Stimulated activated CD8-positive, alpha-beta memory T cell treated with anti-CD3 and anti-CD28 coated beads, Interleukin-2, amount 100 ng/mL, for 1 hour (primary cell): ENCODE measurements at places on chromosomes 2 and 18.

- no peak for DNase-seq
Observed at GRCh38 chr2:199989822-199990221, 34.4 kb downstream of the MAIP1 start.

DNA sequence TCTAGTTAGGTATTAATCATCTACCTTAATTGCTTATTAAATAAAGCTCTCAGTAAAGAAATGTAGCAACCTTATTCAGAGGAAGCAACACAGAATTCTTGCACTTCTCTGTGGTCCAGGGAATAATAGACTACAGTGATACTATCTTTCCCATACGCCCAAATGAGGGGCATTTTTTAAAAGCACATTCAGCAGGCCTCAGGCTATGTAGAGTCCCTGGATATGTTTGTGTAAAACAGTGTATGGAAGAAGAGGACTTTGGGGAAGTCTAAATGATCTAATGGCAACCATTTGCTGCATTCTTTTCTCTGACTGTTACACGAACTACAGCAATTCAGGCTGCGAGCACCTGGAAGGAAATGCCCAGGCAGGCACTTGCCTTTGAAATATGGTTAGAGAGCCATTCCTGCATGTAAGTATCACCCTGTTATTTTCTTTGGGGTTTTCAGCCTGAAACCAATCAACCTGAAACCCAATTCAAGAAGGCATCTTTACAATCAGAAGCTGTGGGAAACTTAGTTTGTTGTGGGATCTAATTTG is 1814.7 kb upstream of the CELF4 start:
- DNase-seq, result no peak

DNA sequence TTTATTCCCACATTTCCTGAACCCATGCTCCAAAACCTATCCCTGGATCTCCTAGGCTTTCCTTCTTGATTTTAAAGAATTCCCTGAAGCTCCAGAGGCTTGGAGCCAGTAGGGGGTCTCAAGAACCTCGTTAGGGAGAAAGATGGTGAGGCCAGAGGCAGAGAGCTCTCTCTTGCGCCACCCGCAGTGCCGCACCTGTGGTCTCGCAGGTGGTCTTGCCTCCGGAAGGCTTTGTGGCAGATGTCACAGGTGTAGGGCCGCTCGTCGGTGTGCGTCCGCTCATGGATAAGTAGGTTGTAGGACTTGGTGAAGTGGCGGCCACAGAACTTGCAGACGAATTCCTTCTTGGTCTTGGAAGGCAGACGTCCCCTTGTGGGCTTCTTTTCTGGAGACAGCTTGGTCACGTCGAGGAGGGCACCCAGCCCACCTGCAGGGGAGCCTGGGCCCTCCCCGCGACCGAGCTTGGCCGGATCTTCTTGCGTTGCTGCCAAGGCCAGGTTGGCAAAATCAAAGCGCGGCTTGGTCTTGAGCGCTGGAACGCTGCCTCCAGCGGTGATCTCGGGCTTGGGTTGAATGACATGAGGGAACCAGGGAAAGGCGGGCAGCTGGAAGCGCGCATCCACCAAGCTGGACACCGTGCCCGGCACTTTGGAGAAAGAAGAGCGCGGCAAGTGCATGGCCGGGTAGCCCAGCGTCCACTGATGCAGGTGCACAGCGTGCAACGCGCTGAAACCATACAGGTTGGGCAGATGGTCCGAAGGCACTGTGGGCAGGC is 5.3 kb downstream of the OSR1 start:
- no peak for DNase-seq

GRCh38 chr2:95328358-95329125 is 31.4 kb downstream of the KCNIP3 start:
- no peak for DNase-seq

DNA sequence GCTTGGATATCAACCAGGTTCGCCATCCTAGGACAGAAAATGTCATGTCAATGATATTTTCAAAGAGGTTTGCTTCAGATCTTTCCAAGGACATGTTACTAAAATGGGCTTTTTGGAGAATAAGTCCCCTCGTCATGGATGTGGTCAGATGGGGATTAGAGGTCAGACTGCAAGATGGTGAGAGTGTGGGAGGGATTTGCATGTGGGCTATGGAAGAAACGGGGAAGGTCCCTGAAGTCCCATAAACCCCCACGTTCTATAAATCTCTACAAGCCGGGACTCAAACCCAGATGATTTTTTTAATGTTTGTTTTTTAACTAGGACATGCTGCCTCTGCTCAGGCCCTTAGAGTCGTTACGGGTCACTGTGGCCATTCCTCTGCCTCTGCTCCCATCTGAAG is 37.7 kb upstream of the IGFBP5 start:
- no peak for DNase-seq

DNA sequence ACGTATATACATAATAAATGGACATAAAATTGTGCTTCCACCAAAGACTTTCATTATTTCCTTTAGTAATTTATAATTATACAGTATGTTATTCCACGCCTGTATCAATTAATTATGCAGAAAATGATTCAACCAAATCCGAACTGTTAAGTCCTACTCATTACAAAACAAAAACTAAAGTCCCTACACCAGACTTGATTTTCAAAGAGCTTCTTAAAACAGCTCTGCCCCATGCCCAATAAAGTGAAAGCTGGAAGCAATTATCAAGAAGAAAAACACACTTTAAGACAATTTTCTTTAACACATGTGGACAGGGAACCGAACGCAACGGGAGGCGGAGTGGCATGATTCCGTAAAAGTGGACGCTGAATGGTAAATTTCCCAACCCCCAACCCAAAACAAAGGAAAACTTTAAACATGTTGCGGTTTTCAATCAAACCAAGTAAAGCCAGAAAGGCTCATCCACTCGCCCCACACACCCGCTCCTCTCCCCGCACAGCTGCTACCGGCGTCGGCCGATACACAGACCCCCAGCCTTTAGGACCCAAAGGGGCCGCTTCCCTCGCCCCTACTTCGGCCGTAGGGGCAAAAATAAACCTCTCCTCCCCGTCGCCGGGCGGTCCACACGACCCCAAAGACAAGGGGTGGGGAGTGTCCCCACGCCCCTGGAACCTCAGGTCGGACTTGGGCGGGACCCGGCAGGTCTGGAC is 705 bp downstream of the YES1 start:
- no peak for DNase-seq

DNA sequence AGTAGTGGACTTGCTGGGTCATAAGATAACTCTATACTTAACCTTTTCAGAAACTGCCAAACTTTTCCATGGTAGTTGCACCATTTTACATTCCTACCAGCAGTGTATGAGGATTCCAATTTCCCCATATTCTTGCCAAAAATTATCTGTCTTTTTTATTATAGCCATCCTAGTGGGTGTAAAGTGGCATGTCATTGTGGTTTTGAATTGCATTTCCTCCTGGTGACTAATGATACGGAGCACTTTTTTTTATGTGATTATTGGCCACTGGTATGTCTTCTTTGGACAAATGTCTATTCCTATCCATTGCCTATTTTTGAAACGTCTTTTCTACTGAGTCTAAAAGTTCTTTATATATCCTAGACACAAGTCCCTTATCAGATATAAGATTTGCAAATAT is 44.3 kb downstream of the CACNB4 start:
- no peak for DNase-seq

DNA sequence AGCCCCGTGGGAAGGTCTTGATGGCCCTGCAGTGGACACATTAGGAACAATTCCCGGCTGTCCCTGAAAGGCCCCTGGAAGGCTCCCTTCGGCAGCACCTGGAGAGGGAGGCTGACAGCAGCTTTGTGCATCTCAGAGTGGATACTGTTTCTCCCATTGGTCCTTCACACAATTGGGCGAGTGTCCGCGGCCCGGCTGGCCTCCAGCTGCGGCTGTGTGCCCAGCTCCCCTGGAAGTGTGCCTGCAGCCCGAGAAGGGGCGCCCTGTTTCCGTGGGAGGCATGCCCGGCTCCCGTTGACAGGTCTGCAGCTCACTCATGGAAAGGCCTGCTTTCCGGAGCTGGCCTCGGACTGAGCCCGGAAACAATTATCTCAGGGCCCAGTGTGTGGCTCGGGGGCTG is 103.7 kb downstream of the LPIN1 start:
- no peak for DNase-seq

- no peak for DNase-seq
Observed at GRCh38 chr2:171762879-171763573, 75.8 kb downstream of the DYNC1I2 start.

DNA sequence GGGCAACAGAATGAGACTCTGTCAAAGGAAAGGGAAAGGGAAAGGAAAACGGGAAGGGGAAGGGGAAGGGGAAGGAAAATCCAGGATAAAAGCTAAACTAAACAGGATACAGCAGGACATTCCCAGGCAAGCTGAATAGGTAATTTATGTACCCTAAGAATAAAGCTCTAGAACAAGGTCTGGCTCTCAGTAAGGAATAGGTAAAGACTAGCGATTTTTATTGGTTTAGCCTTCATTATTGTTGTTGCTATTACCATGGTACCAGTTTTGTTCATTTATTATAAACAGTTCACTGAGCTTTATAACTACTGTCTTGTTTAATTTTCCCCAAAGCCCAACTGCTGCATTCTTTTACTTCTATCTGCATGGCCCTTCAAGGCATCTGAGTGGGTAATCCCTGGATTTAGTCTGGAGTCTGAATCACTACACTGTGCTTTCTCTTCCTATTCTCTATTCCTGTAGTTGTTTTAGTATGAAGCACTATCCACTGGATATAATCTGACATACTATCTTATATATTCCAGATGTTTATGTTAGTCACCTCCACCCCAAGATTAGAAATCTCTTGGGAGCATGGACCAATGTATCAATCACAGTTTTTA is 127.1 kb upstream of the TANK start:
- no peak for DNase-seq
